ENCODE measurements at places on chromosomes 6 and 20.

GRCh38 chr6:154857529-154857928, 124.3 kb downstream of the SCAF8 start:
- no peaks in the 10 kb centered on the region for H3K4me1 ChIP-seq
- H3K36me3 ChIP-seq: no peaks in the 10 kb centered on the region
- H3K4me3 ChIP-seq: no peak overlapping the region
- H3K27me3 ChIP-seq: no peaks in the 10 kb centered on the region

DNA sequence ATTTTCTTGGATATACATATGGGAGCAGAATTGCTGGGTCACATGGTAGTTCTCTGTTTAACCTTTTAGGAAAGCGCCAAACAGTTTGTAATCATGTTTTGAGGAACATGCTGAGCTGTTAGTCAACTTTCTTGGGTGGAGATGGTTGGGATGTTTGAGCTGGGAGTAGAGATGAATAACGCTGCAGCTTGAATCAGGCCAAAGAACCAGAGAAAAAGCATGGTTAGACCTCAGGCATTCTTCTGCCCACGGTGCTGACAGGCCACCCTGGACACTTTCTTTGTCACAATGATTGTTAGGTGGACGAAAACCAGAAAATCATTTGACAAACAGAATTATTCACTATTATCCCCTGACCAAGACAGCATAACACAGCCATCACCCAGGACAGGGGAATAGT, 66.8 kb downstream of the PRDM1 start:
- H3K4me3 ChIP-seq: no peak overlapping the region
- DNase-seq: no peak
- no peaks in the 10 kb centered on the region for H3K36me3 ChIP-seq
- H3K27ac ChIP-seq: no peak overlapping the region
- no peaks in the 10 kb centered on the region for H3K4me1 ChIP-seq

DNA sequence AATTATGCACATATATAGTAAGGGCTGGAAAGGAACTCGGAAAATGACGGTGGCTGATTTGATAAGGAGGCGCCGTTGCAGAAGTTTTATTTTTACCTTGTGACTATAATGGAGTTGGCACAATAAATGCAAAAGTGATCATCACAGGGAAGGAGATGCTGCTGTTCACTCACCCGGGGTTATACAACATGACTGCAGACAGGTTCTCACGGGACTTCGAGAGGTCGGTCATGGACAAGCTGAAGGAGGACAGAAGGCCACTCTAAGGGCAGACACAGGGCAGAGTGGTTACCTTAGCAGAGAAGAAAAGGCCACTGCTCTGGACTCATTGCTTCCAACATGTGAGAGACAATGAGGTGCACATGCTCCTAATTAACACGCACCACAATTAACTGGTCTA, 168.6 kb downstream of the KIF16B start:
- no peak overlapping the region for H3K4me3 ChIP-seq
- peaks cover 57% of the 10 kb centered on the region for H3K36me3 ChIP-seq
- no peak overlapping the region for H3K27ac ChIP-seq
- no peaks in the 10 kb centered on the region for H3K27me3 ChIP-seq
- H3K4me1 ChIP-seq: no peaks in the 10 kb centered on the region

GRCh38 chr6:106513808-106514582, 115.3 kb downstream of the RTN4IP1 start:
- peak overlapping the region; percentile 99 for H3K27ac ChIP-seq
- H3K4me1 ChIP-seq: peaks cover 86% of the 10 kb centered on the region
- DNase-seq: no peak
- peaks cover 4% of the 10 kb centered on the region for H3K27me3 ChIP-seq
- H3K4me3 ChIP-seq: peak overlapping the region; percentile 96

- H3K4me3 ChIP-seq: no peak overlapping the region
- H3K4me1 ChIP-seq: peaks cover 57% of the 10 kb centered on the region
- DNase-seq: no peak
- H3K36me3 ChIP-seq: no peaks in the 10 kb centered on the region
- no peaks in the 10 kb centered on the region for H3K27me3 ChIP-seq
Observed at GRCh38 chr20:37357481-37358365, 11.8 kb downstream of the SRC start.

DNA sequence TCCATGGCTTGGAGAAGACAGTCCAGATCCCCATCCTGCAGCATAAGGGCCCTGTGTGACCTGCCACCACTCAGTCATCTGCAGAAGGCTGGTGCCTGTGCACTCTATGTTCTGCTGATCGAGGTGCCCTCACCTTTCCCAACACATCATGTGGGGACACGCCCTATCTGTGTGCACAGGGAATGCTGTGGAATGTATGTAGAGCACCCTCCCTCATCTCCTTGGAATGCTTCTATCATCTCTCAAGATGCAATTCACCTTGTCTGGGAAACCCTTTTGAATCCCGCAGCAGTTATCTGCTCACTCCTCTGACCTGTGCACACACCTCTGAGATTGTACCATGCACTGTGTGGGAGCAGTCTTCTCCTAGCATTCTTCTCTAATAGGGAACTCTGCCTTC, 207.2 kb upstream of the SSTR4 start:
- H3K4me3 ChIP-seq: no peak overlapping the region
- no peaks in the 10 kb centered on the region for H3K27me3 ChIP-seq
- H3K4me1 ChIP-seq: no peaks in the 10 kb centered on the region
- DNase-seq: no peak

Data from suprapubic skin (tissue), 4 donors.